Omental fat pad (tissue), 4 donors: ENCODE measurements at places on chromosomes 2 and 18. TPM values are rescaled to one million over a fixed set of nuclear protein-coding genes. Genes with fewer than 3 reads are reported as not detected.

- no peak for DNase-seq
Measured at GRCh38 chr2:82224301-82224940, 1919.9 kb upstream of the LRRTM1 start.

GRCh38 chr2:182128821-182129707, 143.4 kb downstream of the PPP1R1C start:
- no peak for DNase-seq

SLC30A3 gene
- not detected for total RNA-seq

HAT1 gene
- 24.9 TPM for total RNA-seq

DNA sequence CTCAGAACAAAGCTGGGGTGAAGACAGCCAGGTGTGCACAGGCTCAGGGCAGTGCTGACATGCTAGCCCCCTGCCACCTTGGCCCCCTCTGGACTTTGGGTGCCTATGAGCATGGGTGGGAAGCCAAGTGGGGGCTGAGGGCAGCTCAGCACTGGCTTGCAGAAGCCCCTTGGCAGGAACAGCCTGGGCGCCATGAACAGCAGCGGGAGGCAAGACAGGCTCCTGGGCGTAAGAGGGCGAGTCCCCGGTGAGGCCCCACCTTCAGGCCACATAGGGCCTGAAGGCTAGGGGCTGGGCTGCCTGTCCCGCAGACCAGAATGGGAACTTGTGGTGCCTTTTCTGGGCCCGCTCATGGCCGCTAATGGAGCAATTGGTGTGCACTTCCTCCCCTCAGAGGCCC, 47.0 kb upstream of the COX7A2L start:
- DNase-seq = no peak

DNA sequence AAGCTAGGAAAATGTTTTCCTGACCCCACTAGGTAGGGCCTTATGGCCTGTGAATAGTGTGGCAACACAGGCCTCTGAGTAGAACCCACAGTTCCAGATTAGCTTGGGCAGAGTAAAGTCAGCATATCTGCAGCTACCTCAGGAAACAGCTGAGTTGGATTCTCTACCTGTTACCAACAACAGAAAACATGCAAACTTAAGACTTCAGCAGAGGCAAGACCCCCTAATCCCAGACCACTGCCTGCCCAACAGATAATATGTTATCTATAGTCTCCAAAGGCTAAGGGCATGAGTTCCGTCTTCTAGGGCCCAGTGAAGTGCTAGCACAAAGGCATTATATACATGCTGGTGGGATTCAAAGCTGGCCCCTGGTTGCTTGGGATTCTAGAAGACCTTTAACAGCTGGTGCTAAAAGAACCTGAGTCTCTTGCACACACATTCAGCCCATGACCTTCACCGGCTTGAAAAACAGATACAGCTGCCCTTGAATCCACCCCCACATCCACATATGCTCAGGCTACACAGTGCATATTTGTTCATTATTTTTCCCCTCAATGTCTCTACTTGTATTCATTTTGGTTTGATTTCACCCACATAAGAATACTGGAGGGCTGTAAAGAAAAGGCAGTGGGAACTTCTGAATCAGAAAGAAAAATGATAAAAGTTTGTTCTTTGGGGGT, 13.5 kb upstream of the UBXN4 start:
- no peak for DNase-seq

DNA sequence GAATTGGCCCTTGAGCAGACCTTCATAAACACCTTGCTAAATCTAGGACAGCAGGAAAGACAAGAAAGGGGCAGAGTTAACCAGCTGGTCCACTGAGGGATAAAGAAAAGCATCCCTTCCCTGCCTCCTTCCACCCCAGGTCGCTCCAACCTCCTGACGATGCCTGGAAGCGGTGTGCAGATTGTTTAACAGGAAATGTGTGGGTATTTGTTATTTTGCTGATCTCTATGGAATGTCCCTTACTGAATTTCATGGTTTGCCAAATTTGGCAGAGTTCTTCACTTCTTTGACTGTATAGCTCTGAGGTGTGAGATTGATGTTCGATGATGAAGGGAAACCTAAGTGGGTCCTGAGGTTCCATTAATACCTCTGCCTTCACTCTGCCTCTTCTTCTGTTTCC, 72.9 kb downstream of the MAP3K20 start:
- no peak for DNase-seq

GRCh38 chr2:67652679-67653078, 255.5 kb downstream of the ETAA1 start:
- no peak for DNase-seq
